ENCODE measurements at places on chromosomes 4 and X. TPM values are rescaled to one million over a fixed set of nuclear protein-coding genes. Genes with fewer than 3 reads are reported as not detected.

- H3K4me1 ChIP-seq: peaks cover 9% of the 10 kb centered on the region
- no peaks in the 10 kb centered on the region for H3K36me3 ChIP-seq
- no peak overlapping the region for H3K4me3 ChIP-seq
- H3K27ac ChIP-seq: no peak overlapping the region
- H3K27me3 ChIP-seq: no peaks in the 10 kb centered on the region
Measured at GRCh38 chr4:73705056-73705432, 35.3 kb upstream of the CXCL8 start.

DNA sequence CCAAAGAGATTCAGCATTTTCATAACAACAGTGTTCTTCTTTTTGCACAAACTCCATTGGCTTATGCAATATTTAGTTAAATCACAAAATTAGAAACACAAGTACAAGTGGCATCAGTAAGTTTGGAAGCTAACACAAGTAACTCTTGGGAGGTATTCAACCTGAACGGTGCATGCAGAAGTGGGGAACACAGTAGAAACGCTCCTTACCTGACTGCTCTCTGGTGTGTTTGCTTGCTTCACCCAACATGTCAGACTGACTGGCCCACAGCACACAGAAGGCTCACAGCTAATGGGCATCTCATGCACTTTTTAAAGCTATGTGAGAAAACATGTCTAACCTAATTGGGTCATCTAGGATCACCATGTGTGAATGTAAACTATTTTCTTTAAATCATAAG lies 133.6 kb downstream of the MAGEB17 start:
- DNase-seq: no peak
- H3K36me3 ChIP-seq: no peaks in the 10 kb centered on the region
- H3K4me1 ChIP-seq: no peaks in the 10 kb centered on the region

- no peak overlapping the region for H3K4me3 ChIP-seq
- no peak overlapping the region for H3K27ac ChIP-seq
- H3K36me3 ChIP-seq: no peaks in the 10 kb centered on the region
- DNase-seq: no peak
- H3K4me1 ChIP-seq: no peaks in the 10 kb centered on the region
Measured at GRCh38 chrX:2464677-2465166, 36.1 kb downstream of the DHRSX start.

DNA sequence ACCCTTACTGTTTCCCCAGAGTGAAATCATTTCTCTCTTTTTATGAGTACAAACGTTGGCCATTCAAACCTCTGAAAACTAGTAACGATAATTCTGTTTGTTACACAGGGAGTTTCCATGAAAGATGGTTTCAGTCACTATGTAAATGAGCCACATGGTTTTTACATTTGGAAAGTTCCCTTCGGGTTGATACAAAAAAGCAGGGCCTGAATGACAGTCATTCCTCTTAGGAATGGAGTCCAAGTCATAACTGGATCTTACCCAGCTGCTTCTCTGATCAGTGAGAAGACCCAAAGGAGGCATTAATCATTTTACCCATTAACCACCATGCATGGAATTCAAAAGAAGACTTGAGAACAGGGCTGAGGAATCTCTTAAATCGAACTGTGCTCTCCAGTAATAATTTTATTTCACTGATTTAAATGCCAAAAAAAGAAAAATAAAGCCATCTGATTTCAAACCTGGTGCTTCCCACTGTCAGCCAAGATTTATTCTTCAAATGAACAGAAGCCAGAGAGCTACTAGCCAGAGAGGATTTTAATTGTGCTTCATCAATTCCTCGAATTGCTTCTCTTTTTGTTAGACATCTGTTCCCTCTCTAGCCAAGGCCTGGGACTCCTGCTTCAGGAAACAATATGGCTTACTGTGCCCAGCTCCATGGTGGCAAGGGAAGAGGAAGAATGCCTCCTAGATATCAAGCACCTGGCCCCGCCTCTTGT lies 3.2 kb downstream of the SOWAHB start:
- no peak overlapping the region for H3K27ac ChIP-seq
- DNase-seq: no peak
- H3K27me3 ChIP-seq: peaks cover 41% of the 10 kb centered on the region
- H3K4me3 ChIP-seq: no peak overlapping the region
- no peaks in the 10 kb centered on the region for H3K36me3 ChIP-seq
- peaks cover 7% of the 10 kb centered on the region for H3K4me1 ChIP-seq

EMCN gene
- total RNA-seq: 7.9 TPM

DNA sequence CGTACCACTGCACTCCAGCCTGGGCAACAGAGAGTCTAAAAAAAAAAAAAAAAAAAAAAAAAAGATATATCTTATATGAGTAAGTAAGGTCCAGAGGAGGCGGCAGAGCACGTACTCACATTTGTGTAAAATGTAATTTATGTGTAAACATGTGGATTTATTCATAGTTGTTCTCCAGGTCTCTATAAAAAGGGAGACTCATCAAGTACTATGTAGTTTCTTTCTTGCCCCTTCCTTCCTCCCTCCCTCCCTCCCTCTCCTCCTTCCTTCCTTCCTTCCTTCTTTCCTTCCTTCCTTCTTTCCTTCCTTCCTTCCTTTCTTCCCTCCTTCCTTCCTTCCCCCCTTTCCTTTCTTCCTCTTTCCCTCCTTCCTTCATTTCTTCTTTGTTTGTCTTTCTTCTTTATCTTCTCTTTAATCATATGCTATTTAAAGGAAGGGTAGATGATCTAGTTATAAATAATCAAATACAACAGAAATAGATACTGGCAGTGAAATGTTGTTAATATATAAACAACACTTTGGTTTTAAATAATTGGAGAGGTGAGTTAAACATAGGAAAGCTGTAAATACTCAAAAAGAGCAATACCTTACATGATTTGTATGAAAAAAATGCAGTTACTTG lies 344.8 kb downstream of the ANK2 start:
- H3K36me3 ChIP-seq: no peaks in the 10 kb centered on the region
- H3K4me3 ChIP-seq: no peak overlapping the region
- H3K27ac ChIP-seq: no peak overlapping the region
- DNase-seq: no peak
- H3K4me1 ChIP-seq: no peaks in the 10 kb centered on the region

DNA sequence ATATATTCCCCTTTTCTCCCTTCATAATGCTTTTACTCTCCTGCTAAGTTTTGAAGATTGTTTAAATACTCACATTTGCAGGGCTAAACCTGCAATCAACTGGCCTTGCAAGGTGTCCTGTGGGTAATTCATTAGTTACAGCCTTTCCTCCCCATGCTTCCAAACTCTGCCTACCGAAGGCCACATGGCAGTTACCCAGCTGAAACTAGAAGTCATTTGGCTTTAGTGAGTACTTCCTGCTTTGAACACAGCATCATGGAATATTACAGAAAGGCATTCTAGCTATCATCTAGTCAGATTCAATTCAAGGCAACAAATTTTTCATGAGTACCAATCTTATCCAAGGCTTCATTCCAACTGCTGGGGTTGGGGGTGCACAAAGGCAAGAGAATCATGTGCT lies 55.6 kb downstream of the SRPX start:
- DNase-seq: no peak
- no peaks in the 10 kb centered on the region for H3K4me1 ChIP-seq
- no peak overlapping the region for H3K4me3 ChIP-seq

TREX2 gene
- total RNA-seq: 0.38 TPM

DNA sequence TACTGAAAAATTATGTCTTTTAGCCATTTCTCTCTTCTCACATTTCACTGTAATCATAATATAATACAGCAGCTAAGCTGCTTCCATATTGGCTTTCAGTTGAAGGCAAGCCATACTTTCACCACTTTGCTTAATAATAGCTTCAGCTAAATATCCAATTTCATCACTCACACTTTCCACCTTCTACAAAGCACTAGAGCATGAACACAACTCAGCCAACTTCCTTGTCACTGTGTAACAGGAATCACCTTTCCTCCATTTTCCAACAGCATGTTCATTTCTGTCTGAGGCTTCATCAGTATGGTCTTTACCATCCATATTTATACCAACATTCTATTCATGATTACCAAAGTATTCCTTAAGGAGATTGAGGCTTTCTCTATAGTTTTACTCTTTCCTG lies 219.8 kb upstream of the CTSO start:
- H3K27me3 ChIP-seq: no peaks in the 10 kb centered on the region
- no peak overlapping the region for H3K27ac ChIP-seq
- DNase-seq: no peak

GRCh38 chr4:186451982-186452381 lies 103.4 kb downstream of the MTNR1A start:
- no peak overlapping the region for H3K27ac ChIP-seq
- no peaks in the 10 kb centered on the region for H3K36me3 ChIP-seq
- no peak for DNase-seq
- H3K4me1 ChIP-seq: no peaks in the 10 kb centered on the region
- no peaks in the 10 kb centered on the region for H3K27me3 ChIP-seq
- H3K4me3 ChIP-seq: no peak overlapping the region

- no peak overlapping the region for H3K27ac ChIP-seq
- H3K4me1 ChIP-seq: peaks cover 2% of the 10 kb centered on the region
- no peak overlapping the region for H3K4me3 ChIP-seq
- DNase-seq: no peak
- no peaks in the 10 kb centered on the region for H3K27me3 ChIP-seq
Measured at GRCh38 chr4:98558471-98559169, 99.8 kb downstream of the TSPAN5 start.

- no peak overlapping the region for H3K4me3 ChIP-seq
- no peak for DNase-seq
- H3K27me3 ChIP-seq: no peaks in the 10 kb centered on the region
- no peak overlapping the region for H3K27ac ChIP-seq
- no peaks in the 10 kb centered on the region for H3K36me3 ChIP-seq
Measured at GRCh38 chr4:13642170-13642950, 14.8 kb upstream of the BOD1L1 start.

ADD1 gene
- 103 TPM for total RNA-seq

SEL1L3 gene
- total RNA-seq: 6.8 TPM

- DNase-seq: no peak
- H3K27me3 ChIP-seq: no peaks in the 10 kb centered on the region
- peak overlapping the region; percentile 63 for H3K4me3 ChIP-seq
- peak overlapping the region; percentile 81 for H3K27ac ChIP-seq
- H3K36me3 ChIP-seq: no peaks in the 10 kb centered on the region
Measured at GRCh38 chrX:37847733-37848197, 394 bp upstream of the DYNLT3 start.

SOWAHB gene
- 0.24 TPM for total RNA-seq

DNA sequence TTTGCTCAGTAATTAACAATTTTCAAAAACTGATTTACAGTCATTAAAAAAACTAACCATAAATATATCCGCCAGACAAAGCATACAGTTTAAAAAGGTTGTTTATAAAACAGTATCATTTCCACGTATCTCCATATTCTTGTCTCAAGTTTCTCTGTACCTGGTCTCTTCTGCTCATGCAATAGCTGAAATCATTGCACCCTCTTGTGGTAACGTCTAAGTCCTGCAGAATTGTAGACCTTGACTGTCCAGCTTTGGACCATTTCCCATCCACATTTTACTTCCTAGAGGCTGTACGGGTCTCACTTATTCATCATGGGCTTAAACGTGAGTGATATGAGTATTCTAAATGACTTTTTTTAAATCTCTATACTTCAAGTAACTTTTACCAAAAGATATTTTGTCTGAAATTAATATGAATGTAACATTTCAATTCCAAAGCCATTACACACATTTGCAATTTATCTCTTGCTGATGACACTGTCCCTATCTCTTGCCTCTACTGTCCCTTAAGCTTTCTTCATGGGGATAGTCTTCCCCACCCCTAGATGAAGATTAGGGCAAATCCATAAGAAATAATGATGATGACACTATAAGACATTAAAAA lies 118.5 kb downstream of the BTC start:
- DNase-seq: peak; percentile 6
- no peaks in the 10 kb centered on the region for H3K4me1 ChIP-seq
- H3K4me3 ChIP-seq: no peak overlapping the region

DNA sequence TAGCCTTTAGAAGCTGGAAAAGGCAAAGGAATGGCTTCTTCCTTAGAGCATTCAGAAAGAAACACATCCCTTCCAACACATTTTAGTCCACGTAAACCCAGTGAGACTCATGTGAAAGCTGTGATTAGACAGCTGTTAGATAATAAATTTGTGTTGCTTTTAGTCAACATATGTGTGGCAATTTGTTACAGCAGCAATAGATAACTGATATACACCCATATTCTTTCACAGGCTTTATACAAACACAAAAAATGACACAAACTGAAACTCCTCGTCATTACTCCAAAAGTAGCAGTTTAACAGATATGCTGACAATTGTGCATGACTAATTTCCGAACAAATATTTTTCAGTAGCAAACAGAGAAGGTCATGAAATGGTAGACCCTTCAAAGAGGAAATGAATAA lies 65.3 kb downstream of the ANTXR2 start:
- no peaks in the 10 kb centered on the region for H3K27me3 ChIP-seq
- H3K36me3 ChIP-seq: no peaks in the 10 kb centered on the region
- DNase-seq: no peak

DNA sequence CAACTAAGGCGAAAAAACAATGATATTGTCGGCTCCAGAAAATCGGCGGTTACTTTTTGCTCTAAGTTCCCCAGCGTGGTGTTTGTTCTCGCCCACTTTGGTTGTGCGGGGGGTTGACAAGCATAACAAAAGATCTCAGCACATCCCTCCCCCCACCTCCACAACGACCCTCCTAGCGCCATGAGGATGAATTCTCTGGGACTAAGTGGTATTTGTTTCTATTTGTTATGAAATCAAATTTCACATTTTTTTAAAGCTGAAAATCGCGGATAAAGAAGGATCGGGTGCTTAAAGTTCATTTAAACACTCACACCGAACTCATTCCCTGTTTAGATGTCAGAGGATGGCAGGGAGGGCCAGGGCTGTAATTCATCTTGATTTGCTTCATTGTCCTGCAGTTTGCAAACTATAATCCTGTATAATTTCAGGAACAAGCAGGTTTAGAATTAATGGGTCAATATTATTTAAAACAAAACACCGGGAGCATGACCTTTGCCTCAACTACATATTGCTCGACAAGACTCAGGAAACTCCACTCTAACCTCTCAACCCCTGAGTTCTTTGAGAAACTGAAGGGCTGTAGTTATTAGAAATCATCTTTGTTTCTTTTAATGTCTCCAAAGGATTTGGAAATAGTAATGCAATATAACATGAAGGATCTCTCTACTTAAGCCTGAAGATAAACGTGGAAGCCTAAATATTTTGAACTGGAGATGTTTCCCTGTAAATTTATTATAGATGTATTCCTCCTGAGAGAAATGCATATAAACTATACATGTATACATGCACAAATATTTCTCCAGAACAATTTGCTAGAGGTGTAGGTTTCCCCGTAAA lies 6.4 kb downstream of the PITX2 start:
- peaks cover 9% of the 10 kb centered on the region for H3K4me1 ChIP-seq
- no peaks in the 10 kb centered on the region for H3K36me3 ChIP-seq
- DNase-seq: no peak
- H3K27ac ChIP-seq: no peak overlapping the region

- H3K4me1 ChIP-seq: no peaks in the 10 kb centered on the region
- no peak for DNase-seq
- H3K27me3 ChIP-seq: no peaks in the 10 kb centered on the region
- no peak overlapping the region for H3K27ac ChIP-seq
- H3K36me3 ChIP-seq: no peaks in the 10 kb centered on the region
- no peak overlapping the region for H3K4me3 ChIP-seq
Measured at GRCh38 chr4:175927121-175927520, 115.1 kb upstream of the GPM6A start.

RBM41 gene
- 12.4 TPM for total RNA-seq

GRCh38 chr4:113328514-113328913 lies 279.1 kb downstream of the ANK2 start:
- H3K4me1 ChIP-seq: no peaks in the 10 kb centered on the region
- no peak overlapping the region for H3K27ac ChIP-seq
- no peaks in the 10 kb centered on the region for H3K36me3 ChIP-seq
- H3K27me3 ChIP-seq: no peaks in the 10 kb centered on the region
- no peak overlapping the region for H3K4me3 ChIP-seq

GRCh38 chr4:125705681-125706080 lies 390.9 kb downstream of the FAT4 start:
- H3K36me3 ChIP-seq: no peaks in the 10 kb centered on the region
- no peaks in the 10 kb centered on the region for H3K27me3 ChIP-seq
- H3K27ac ChIP-seq: no peak overlapping the region
- H3K4me1 ChIP-seq: no peaks in the 10 kb centered on the region
- no peak overlapping the region for H3K4me3 ChIP-seq
